ENCODE measurements at places on chromosomes 1 and 21.

DNA sequence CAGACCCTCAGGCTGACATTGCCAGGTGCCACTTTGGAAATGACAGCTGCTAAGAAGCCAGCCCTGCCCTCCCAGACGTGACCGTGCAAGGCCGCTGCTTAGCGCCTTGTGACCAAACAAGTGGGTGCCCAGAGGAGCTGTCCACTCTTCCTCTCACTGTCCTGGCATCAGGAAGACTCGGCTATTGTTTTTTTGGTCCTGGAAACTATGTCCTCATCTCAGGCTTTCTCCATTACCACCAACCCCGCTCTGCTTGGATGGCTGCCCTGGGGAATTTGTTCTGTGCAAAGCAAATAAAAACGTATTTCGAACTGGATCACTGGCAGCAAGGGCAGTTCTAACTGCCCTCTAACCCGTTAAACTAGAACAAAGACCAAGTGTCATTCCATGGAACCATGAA is 13.7 kb upstream of the TENT5C start:
- no peak for DNase-seq

DNA sequence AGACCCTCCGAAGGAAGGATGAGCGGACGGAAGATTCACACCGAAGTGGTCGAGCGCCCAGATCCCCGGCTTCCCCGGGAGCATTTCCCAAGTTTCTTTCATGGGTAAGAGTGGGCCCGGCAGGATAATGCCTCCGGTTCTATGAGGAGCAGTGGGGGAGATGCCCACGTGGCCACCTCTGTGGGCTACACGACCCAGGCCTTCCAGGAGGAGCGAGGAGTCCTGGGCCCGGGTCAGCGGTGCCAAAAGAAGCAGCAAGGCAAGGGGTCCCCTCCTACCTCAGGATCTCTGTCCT is 7.9 kb upstream of the NBPF11 start:
- no peak for DNase-seq

DNA sequence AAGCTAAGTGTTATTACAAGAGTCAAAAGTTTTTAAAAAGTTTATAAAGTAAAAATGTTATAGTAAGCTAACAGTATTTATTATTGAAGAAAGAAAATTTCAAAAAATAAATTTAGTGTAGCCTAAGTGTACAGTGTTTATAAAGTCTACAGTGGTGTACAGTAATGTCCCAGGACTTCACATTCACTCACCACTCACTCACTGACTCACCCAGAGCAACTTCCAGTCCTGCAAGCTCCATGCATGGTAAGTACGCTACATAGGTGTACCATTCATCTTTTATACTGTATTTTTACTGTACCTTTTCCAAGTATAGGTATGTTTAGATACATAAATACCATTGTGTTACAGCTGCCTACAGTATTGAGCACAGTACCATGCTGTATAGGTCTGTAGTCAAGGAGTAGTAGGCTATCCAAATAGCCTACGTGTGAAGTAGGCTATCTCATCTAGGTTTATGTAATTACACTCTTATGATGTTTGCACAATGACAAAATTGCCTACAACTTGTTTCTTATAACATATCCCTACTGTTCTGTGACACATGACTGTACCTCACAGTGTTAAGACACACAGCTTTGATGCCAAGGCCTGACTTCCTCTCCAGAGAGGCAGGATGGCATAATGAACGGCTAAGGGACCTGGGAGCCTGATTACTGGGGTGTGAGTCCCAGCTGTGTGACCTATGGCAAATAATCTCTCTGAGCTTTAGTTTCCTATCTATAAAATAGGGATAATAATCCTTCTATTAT is 12.7 kb downstream of the DHCR24 start:
- DNase-seq: no peak

DNA sequence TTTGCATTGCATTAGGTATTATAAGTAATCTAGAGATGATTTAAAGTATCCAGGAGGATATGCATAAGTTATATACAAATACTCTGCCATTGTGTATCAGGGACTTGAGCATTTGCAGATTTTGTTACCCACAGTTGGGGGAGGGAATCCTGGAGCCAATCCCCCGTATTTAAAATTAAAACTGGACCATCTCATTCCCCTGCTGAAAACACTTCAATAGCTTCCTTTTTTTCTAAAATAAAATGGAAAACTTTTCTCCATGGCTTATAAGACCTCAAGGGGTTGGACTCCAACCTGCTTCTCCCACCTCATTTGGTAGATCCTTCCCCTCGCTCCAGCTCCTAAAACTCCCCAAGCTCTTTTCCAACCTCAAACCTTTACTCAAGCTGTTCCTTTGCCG is 10.4 kb upstream of the CD34 start:
- no peak for DNase-seq

- DNase-seq: no peak
Measured at GRCh38 chr1:175126347-175126746, 58.7 kb downstream of the TNN start.

GRCh38 chr1:2516124-2516523 is 10.3 kb downstream of the PANK4 start:
- no peak for DNase-seq

DNA sequence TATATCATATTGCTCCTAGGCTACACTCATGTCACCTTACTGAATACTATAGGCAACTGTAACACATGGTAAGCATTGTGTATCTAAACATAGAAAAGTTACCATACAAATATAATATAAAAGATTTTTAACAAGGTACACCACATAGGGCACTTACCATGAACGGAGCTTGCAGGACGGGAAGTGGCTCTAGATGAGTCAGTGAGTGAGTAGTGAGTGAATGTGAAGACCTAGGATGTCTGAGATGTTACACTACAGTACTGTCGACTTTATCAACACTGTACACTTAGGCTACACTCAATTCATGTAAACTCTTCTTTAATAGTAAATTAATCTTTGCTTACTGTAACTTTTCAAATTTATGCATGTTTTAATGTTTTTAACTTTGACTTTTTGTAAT is 81.0 kb upstream of the PLD5 start:
- DNase-seq: no peak

DNA sequence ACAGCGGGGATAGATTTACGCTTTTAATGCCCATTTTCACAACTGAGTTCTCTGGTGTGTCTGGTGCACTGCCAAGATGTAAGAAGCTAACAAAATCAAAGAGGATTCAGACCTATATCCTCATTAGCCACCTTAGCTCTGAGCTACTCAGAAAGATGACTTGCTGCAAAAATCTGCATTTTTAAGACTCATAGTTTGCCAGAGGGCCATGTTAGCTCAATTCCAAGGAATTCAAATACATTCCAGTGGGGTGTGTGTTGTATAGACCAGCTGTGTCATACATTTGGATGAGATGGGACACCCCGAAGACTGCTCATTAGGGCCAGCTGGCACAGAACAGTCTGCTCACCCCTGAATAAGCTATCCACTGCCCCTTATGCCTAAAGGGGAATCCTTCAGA is 8.9 kb downstream of the DENND2D start:
- no peak for DNase-seq

DNA sequence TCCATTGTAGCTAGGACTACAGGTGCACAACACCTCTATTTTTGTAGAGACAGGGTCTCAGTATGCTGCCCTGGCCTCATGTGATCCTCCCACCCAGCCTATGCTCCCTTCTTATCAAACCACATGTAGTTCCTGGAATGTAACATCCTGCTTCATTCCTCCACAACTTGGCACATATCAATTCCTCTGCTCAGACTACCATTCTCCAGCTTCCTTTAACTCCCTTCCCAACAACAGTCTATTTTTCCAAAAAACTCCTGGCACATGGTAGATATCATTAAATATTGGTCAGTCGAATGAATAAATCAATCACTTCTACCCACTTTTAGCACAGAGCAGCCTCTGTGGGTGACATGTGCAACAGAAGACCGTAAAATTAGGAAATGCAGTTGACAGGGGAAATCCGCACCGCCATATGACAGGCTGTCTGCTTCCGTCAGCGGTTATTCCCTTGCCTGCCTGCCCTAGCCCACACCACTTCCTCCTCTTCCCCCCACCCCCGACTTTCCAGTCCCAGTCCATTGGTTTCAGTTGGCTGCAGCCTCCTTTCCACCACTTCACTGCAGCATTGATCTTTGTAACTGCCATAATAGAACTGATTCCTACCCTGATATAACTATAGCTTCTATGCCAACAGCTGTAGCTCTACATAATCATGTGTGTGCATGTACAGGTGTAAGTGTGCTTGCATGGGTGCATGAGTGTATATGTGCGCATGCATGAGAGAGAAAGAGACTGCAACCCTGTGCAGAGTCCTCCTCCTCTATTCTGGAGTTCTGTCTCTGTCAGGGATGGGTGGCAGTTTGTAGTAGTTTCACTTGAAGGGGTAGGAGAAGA is 6.8 kb upstream of the AKR1A1 start:
- DNase-seq: peak; percentile 63

- no peak for DNase-seq
Measured at GRCh38 chr1:152901631-152902030, 6.7 kb upstream of the IVL start.

DNA sequence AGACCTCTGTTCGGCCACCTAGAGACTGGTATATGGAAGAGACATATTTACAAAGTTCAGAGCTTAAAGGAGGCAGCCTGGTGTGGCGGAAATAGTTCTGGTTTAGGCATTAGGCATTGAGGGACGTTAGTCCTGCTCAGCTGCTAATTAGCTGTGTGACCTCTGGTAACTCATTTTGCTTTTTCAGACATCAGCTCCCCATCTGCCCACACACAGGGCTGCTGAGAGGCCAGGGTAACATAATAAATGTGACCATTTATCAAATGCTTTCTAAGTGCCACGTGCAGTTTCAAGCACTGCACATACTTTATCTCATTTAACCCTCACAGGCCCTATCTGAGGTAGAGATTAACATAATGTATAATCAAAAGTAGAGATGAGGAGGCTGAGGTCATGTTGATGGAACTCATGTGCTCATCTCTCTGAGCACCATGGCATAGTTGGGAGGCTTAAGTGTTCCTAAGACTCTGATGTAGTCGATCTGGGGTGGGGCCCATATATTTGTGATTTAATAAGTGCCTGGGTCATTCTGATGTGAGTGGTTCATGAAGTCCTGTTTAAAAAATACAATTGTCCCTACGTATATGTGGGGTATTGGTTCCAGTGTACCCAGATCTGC is 267.2 kb upstream of the PLXNA2 start:
- no peak for DNase-seq

DNA sequence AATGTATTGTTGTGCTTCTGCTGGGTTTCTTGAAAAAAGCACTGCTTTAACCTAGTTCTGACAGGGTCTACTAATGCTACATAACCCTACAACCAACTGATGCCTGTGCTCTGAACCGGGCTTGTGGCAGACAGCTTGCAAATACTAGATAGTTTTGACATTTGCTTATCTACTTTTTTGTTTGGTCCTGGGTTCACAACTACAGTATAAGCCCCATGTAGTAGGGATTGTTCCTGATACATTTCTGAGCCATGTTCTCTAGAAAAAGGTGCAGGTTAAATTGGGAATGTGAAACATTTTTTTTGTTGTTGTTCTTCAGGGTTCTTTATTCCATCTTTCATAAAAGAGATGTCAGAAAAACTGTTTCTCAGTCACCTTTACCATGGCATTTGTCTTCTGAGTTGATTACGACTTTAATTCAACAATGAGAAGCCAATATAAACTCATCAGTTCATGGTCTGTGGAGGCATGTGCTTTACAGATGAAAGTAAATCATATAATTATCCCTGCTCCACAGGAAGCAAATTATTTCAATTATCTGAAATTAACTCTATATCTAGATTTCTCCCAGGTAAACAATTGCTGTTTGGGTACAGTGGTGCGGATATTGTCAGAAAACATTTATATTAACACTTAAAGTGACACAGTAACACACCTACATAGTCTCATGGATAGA is 22.0 kb downstream of the OLFM3 start:
- DNase-seq: no peak

GRCh38 chr1:116962987-116963639 is 38.4 kb upstream of the CD101 start:
- DNase-seq: peak; percentile 13

- DNase-seq: no peak
Measured at GRCh38 chr1:39531526-39531925, 40.1 kb downstream of the BMP8A start.

- DNase-seq: peak; percentile 79
Measured at GRCh38 chr1:226407497-226408284, at the start of gene PARP1. PARP1 (minus strand) TSS chr1:226408093; CDS start chr1:226407929, 164 bp downstream.

DNA sequence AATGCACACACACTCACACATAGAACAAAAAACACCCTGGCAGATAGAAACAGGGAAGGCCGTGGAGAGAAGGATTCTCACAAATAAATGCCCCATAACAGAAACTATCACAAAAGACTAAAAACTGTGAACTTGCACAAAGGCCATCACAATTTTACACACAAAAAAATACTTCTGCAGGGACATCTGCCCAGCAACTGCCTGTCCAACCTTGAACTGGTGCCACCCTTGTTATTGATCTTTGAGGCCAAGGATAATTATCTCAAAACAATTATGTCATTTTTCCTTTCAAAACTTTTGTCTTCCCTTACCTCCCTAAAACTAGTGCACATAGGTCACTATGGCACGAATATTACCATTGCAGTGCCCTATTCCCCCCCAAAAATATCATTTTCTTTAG is 143.8 kb upstream of the KCTD3 start:
- DNase-seq: no peak

DNA sequence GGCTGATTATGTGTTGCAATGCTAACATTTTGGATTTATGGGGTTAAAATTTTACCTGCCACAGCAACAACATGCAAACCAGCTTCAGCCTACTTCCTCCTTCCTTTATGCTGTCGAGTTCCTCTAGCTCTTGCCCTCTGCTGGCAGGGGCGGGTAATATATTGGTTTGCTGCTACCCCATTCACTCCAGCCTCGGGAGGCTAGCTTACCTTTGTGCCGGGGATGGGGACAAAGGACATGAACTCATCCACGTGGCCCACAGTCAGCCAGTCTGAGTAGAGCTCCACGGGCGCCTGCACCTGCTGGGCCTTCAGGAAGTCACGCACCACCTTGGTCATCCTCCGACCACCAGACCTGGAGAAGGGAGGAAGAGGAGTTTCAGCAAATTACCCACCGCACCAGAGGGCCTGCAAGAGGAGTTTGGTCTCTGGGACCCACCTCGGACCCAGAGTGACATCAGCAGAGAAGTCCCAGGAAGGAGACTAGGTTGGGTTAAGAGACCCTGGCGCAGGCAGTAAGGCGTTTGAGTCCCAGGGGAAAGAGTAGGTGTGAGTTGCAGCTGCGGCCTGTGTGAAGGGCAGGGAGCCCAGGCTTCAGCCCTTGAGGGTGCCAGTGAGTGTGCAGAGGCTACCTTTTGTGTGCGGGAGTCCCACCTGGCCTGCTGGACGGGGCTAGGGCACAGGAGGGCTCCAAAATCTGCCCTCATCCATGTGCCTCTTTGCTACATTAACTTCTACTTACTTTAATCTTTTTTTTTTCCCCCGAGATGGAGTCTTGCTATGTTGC is 21.8 kb upstream of the SDHB start:
- DNase-seq: no peak

DNA sequence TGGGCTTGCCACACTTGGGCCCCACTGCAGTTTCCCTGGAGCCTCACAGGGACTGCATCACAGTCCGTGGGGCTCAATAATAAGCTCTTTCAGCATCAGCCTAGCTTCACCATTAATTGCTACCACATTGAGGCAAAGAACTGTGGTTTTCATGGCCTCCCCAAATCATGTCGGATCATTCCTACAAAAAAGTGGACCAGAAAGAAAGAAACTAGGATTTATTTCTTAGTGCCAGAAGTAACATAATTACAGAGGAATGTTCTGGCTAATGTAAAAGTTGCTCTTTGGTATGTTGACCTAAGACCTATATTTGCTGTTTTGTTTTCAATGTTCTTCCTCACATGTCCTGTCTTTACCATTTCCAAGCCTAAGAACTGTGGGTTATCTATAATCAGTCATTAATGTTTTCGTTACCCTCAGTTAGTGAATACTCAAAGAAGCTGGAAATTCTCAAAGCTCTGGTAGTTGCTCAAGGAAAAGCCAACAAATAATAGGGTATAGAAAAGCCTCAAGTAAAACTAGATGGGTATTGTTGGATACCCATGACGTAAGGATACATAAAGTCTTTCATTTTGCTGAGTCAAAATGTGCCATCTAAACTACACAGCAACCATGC is 173.9 kb downstream of the LTN1 start:
- no peak for DNase-seq
